T-helper 2 cell treated with Interferon-gamma antibody and Interleukin-4, amounts not matched to agents 5 μg/mL and 100 μg/mL, for 36 hours (primary cell): ENCODE measurements at places on chromosomes 3 and 15.

DNA sequence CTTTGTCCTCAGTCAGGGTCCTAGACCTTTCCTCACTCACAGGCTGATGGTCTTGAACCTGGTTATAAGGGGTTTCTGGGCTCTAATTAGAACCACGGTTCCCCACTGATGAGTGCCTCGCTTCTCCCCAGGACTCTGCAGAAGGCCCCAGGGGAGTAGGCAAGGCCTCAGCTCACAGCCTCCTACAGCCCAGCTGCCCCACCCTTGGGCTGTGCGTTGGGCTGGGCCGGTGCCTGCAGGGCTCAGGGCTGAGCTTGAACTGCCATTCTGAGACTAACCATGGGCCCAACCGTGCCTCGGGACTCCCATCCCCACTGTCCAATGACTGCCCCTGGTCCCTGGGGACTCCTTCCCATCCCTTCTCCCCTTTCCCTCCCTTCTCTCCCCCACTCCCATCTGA, 25.6 kb downstream of the CLEC3B start:
- no peak for DNase-seq

GRCh38 chr15:39474657-39475056, 106.2 kb upstream of the THBS1 start:
- DNase-seq, result no peak

GRCh38 chr15:99167640-99168039, 62.8 kb downstream of the SYNM start:
- DNase-seq, result no peak

- no peak for DNase-seq
Measured at GRCh38 chr15:56831467-56832005, 86.9 kb upstream of the TCF12 start.

- no peak for DNase-seq
Measured at GRCh38 chr3:119146578-119147375, 812 bp downstream of the TEX55 start.

DNA sequence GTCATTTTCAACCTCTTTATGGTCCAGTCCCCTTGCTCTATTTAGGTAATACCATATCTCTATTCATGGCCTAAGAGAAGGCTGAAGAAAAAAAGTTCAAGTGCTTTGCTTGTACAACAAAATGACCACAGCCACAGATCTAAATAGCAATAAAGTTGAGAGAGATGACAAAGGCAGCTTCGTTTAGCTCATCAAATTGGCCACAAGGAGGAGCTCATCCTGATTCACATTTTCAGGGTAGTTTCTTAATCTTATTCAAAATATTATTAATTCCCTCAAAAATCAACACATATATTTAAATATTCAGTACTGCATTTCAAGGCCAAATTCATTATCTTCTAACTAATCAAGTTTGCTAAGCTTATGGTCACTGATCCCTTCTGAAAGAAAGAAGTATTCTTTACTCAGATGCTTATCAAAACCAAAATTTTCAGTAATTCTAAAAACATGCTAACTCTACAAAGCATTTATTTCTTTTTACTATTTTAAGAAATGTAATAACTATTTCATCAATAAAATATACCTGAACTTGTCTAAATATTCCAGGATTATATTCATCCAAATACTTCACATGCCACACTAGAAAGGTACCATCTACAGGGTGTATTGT, 85.5 kb downstream of the DMXL2 start:
- DNase-seq, result no peak

DNA sequence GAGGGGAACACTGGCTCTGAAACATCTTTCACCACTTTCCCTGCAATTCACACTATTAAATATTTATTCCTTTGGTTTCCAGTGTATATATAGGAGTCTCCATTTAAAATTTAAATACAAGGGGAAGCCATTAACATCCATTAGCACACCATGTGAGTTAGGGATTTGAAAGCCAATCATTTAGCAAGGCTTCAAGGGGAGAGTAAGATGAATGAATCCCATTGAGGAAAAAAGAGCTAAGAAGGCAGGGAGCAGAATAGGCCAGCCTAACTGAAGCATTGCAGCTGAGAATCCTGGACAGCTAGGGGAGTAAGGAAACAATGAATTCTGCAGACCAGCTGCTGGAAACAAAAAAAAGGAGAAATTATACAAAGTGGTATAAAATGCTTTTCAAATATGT, 426.1 kb downstream of the IL5RA start:
- no peak for DNase-seq

DNA sequence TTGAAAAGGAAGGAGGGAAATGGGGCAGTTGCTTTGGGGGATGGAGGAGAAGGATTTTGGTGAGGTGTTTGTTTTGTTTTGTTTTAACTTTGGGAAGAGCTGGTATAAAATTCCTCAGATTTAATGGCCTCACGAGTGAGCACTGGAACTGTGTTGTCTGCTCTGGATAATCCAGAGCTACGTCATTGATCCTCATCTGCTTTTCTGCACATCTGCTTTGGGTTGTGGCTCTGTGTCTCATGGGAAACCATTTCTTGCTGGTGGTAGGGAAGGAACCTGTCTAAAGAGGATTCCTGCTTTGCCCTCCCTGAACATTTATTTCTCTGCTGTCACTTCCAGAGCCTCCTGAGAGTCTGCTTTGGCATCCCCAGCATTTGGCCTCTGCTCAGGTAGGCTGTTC, 3.1 kb downstream of the SNRK start:
- DNase-seq, result no peak

DNA sequence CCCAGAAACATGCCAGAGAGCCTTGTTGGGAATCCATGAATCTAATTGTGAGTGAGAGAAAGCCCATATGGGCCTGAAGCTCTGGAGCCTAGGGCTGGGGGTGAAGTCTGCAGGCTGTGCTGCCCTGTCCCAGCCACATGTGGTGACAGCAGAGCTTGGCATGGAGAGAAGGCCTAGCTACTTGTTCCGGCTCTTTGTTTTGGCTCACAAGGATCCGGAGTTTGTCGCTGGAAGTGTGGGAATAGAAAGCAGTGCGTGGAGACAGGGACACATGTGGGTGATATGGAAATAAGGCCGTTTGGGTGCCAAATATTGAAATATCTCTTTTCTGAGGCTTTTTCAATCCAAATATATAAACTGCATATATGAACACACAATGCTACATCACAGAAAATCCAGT, 78.2 kb downstream of the CLSTN2 start:
- DNase-seq, result no peak

GRCh38 chr3:73021301-73021835, 24.8 kb downstream of the PPP4R2 start:
- DNase-seq, result no peak

GRCh38 chr3:29525254-29525881, 244.5 kb downstream of the RBMS3 start:
- no peak for DNase-seq

GRCh38 chr15:88401996-88402656, 65.1 kb downstream of the MRPL46 start:
- peak; percentile 10 for DNase-seq

DNA sequence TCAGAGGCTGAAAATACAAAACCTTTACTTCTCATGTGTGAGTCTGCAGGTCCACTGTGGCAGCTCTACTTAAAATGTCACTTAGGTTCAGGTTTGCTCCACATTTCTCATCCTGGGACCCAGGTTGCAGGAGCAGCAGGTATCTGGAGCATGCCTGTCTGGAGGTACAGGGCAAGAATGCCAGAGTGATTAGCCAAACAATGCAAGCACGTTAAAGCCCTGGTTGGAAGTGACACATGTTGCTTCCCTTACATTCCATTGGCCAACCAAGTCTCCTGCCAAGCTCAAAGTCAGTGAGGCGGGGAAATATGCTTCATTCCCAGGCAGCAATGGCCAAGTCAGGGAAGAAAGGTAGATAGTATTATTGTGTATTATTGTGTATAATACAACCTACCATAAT, 76.8 kb upstream of the ARL6 start:
- DNase-seq, result no peak

DNA sequence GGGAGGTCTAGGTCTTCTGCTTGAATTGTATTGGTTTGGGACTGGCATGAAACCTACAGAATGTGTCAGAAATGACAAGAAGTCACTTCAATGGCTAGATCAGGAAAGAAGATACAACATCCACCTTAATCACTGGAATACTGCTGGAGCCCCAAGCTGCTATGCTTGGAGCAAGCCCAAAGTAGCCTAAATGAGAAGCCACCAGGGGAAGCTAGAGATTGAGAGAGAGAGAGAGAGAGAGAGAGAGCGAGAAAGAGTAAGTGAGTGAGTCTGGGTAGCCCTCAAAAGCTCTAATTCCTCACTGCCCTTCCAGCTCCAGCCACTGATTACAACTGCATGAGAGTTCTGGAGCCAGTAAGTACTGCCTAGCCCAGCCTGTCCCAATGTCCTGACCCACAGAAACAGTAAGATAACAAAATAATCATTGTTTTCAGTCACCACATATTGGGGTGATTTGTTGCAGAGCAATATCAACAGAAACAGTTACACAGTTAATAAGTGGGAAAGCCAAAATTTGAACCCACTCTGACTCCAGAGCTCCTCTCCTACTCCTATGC, 529.2 kb upstream of the GOLIM4 start:
- DNase-seq, result no peak

- DNase-seq, result no peak
Measured at GRCh38 chr3:99503350-99503749, 135.0 kb upstream of the COL8A1 start.

- DNase-seq, result no peak
Measured at GRCh38 chr15:40150163-40150925, 10.5 kb upstream of the BUB1B start.

DNA sequence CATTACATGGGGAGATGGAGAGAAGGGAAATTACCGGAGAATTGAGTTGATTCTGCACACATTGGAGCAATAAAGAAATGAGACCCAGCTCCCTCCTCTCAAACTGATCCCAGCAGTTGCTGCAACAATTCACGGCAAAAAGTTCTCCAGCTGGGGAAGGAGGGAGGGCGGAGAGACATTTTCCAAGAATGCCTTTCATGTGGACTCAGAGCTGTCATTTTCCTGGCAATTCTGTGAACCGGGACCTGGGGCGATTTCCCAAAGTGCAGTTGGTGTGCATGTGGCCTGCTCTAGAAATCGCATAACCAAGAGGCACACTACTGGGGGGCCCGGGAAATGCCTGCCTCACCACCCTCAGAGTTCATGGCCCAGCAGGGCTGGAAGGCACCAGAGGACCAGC, 48.7 kb upstream of the IREB2 start:
- DNase-seq, result no peak

DNA sequence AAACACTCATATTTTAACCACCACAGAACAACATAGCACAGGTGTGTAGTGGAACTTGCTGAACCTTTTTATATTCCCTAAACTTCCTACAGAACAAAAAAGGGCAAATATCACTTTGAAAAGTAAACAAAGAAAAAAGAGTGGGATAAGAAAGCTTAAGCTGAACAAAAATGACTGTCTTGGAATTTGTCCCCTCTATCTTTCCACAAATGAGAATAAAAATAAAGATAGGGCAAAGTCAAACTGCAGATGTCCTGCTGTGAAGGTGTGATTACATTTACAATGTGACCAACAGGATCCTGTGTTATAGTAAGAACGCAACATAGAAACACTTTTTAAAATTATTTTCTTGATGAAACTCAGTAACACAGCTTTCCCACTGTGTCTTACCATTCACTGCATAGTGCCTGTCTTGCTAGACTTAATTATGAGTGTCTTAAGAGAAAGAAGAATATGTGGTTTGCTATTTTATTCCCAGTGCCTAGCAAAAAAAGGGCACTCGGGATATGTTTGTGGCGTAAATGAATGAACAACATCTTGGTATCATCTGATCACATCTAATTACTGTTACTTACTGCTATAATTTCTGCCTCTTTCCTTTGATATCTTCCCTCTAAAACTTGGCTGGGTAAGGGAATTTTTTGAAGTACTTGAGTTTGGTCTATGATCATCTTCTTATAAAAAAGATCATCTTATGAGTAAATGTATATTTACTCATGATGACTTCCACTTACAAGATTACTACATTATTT, 67.5 kb downstream of the DENND4A start:
- no peak for DNase-seq

- no peak for DNase-seq
Measured at GRCh38 chr3:117264204-117264994, 554.8 kb downstream of the TUSC7 start.

- DNase-seq, result no peak
Measured at GRCh38 chr3:182349951-182350517, 443.3 kb upstream of the ATP11B start.

GRCh38 chr3:18422972-18423371, 2.2 kb downstream of the SATB1 start:
- DNase-seq, result no peak

DNA sequence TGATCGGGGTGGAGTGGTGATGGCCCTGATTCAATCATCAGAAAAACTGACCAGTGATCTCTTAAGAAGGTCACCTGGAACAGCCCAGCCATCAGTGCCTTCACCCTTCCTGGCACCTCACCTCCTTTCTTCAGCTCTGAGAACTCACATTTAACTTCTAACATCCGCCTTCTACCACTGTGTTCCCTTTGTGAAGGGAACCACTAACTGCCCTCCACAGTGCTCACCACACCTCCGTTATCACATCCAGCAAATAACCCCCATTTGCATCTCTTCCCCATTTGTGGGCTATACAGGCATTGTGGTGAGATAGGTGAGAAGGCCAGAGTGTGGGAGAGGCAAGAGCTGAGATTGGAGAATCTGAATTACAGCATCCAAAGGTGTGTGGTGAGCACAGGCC, 107.4 kb downstream of the PLCL2 start:
- DNase-seq, result no peak

GRCh38 chr3:114566767-114567166, 272.9 kb downstream of the TIGIT start:
- no peak for DNase-seq

- no peak for DNase-seq
Measured at GRCh38 chr3:1477669-1478068, 384.8 kb downstream of the CNTN6 start.

DNA sequence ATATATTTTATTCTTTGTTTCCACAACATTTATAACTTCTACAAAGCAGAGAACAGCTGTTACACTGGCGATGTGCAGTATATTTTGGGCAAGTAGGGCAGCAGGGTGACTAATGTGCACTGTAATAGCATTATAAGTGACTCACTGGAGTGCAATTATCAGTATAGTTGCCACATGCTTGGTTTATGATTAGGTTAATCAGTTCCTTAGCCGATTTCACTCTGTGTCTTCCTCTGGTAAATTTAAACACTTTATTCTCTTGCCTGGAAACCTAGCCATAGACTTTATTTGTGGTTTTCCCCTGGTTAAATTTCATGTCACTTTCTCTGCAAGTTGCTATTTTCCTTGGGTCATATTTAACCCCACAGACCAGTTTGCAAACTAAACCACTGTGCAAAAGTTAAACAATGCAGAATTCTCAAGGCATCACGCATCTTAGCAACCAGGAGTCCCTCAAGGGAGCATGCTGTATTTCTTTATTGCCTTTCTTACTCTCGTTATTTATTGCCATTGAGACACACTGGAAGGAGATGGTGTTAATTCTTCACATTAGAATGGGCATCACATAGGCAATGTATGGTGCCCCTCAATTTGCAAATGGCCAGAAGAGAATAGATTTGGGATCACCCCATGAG, 690.2 kb upstream of the DPPA4 start:
- no peak for DNase-seq
